Stimulated activated CD8-positive, alpha-beta memory T cell treated with anti-CD3 and anti-CD28 coated beads, Interleukin-4, amount 100 ng/mL, for 4 hours (primary cell): ENCODE measurements at places on chromosomes 2 and 18.

GRCh38 chr2:186531257-186531775 is 45.3 kb downstream of the ZC3H15 start:
- no peak for DNase-seq

DNA sequence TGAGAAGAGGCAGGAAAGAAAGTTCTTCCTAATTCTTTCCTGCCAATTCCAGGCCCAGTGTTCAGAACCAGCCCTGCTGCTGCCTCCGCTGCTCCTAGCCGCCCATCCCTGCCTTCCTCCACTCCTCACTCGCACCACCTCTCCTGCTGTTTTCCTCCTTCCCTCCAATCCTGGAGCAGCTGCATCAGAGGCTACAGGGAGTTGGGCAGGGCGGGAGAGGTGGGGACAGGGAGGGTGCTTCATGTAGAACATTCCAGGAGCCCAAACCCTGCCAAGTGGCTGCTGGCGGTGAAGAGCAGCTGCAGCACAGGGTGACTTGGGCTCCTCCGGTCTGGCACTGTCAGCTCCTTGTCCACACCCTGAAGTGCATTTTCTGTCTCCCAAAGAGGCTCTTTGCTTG is 176.3 kb downstream of the TNS1 start:
- DNase-seq, result no peak

- DNase-seq, result no peak
Measured at GRCh38 chr2:144971786-144972335, 451.9 kb upstream of the ZEB2 start.

GRCh38 chr2:199428291-199428690 is 29.4 kb downstream of the SATB2 start:
- no peak for DNase-seq

- DNase-seq, result no peak
Measured at GRCh38 chr2:148524519-148524919, 120.0 kb upstream of the EPC2 start.

GRCh38 chr2:235373171-235373570 is 120.7 kb upstream of the AGAP1 start:
- no peak for DNase-seq

- DNase-seq, result no peak
Measured at GRCh38 chr2:190328573-190329147, 9.0 kb upstream of the HIBCH start.

DNA sequence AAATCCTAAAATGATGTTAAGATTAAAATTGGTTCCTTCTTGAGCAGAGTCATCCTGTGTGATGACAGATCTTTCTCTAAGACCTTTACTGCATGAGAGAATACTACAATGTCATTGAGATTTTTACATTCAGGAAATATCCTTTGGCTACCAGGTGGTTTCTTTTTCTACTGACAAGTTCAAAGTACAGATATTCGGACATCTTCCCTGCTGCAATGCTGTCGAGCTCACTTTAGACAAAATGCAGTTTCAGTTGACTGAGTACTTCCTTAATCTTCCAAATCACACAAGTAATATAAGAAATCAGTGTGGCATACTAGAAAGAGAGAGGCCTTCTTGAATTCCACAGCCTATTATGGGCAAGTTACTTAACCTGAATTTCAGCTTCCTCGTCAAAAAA is 207.9 kb upstream of the ACVR2A start:
- DNase-seq, result no peak

GRCh38 chr2:26139269-26140183 is 33.4 kb upstream of the GAREM2 start:
- DNase-seq, result no peak

DNA sequence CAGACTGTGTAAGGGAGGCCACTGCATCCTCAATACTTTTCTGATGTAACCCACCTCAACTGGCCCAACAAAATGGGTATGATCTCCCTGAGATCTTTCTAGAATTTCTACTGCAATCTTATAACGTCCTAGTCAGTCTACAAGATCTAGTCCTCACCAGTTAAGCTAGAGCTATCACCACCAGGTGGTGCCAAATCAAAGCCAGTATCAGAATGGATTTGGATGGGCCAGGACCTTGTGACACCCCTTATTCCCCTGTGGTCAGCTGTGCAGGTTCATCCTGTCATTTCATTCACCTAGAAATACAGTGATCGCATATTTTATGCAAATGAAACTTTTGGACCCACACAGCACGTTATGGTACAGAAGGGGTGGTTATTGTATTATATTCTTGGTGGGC is 90.3 kb downstream of the OLA1 start:
- DNase-seq, result no peak

GRCh38 chr2:134682726-134683125 is 36.1 kb downstream of the TMEM163 start:
- no peak for DNase-seq

- DNase-seq, result no peak
Measured at GRCh38 chr2:95258271-95258670, 16.0 kb upstream of the PROM2 start.

- DNase-seq, result no peak
Measured at GRCh38 chr18:40272630-40273231, 1682.3 kb upstream of the PIK3C3 start.

- DNase-seq, result no peak
Measured at GRCh38 chr2:219228911-219229304, 528 bp downstream of the ATG9A start.

GRCh38 chr2:221546505-221547225 is 25.4 kb downstream of the EPHA4 start:
- no peak for DNase-seq

DNA sequence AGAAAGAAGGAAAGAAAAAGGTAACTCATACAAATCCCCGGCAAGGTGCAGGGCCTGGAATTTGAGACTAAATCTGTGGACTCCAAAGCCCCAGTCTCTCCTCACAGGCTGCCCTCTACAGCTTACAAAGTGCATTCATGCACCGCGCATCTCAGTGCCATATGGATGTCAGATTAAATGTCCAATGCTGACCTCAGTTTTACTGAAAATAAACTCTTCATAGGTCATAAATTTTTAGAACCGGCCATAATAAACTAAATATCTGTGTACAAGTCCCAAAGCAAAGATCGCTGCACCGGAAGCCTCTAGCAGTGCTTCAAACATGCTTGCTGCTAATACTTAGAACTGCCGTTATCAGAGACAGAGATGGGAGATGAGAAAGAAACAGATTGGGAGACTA is 17.7 kb downstream of the ST6GAL2 start:
- DNase-seq, result no peak

DNA sequence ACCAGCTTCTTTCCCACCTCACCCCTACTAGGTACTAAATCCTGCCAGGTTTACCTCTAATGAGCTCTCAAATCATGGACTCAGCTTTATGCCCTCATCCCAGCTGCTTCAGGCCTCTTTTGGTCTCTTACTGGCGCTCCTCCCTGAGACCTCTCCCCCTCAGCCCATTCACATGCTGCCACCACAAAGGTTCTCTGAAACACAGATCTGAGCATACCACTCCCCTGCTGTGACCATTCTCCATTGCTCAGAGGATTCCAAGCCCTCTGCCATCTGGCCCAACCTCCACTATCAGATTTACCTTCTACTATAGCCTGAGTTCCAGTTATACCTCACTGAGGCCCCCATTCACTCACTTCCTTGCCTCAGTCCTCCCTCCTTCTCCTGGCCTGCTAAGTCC is 174.8 kb downstream of the ANKRD44 start:
- DNase-seq, result no peak

GRCh38 chr2:157898591-157898996 is 22.5 kb upstream of the ACVR1 start:
- DNase-seq, result peak; percentile 59
